Peyer's patch (tissue), 4 donors: ENCODE measurements at places on chromosomes 3 and 15.

- no peak for DNase-seq
Observed at GRCh38 chr3:18135060-18135814, 289.9 kb downstream of the SATB1 start.

DNA sequence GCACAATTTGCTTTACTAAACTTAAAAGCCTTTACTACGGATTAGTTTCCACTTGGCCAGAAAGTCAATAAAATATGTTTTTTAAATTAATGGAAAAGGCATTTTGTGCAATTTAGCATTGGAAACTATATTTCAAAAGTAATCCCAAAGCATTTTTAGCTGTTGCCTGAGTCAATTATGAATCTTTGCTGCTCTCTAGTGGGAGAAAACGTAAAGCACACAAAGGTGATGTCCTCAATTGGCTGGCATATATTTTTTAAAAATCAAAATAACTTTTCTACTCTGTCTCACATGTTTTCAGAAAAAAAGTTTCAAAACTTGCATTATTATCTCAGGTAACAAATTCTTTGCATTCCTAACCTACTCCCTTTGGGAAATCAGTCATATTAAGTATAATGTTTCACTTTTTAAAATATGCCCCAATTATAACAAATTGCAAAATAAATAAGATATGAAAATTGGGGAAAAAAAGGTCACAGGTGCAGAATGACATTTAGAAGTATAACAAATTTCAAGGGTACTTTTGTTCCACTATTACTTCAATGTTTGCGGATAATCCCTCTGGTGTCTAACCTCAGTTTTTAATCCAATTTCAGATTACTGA lies 47.2 kb upstream of the TEX55 start:
- no peak for DNase-seq

GRCh38 chr15:66947471-66947870 lies 117.9 kb upstream of the SMAD3 start:
- DNase-seq = no peak

GRCh38 chr15:98980899-98981228 lies 26.7 kb downstream of the PGPEP1L start:
- DNase-seq = no peak

DNA sequence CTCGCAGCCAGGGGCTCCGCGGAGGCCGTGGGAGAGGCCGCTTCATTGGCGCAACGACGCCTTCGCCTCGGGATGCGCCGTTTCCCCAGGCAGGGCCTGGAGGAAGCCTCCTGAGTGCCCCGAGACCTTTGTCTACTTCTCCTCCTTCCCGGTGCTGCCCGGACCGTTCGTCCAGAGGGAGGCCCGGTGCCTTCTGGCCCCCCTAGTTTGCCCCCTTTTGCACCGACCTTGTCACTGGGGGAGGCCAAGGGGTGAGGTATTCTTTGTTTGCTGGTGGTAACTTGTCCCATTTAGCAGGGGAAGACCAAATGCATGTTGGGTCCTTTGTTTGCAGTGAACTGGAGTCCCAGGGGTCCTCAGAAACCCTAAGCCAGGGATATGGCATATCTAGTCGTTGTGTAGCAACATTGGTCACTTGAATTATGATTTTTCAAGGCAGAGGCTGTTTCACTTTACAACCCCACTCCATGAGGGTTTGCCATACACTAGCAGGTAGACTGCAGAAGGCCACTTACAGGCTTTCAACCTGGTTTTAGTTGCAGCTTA lies 615 bp downstream of the DHX30 start:
- no peak for DNase-seq

DNA sequence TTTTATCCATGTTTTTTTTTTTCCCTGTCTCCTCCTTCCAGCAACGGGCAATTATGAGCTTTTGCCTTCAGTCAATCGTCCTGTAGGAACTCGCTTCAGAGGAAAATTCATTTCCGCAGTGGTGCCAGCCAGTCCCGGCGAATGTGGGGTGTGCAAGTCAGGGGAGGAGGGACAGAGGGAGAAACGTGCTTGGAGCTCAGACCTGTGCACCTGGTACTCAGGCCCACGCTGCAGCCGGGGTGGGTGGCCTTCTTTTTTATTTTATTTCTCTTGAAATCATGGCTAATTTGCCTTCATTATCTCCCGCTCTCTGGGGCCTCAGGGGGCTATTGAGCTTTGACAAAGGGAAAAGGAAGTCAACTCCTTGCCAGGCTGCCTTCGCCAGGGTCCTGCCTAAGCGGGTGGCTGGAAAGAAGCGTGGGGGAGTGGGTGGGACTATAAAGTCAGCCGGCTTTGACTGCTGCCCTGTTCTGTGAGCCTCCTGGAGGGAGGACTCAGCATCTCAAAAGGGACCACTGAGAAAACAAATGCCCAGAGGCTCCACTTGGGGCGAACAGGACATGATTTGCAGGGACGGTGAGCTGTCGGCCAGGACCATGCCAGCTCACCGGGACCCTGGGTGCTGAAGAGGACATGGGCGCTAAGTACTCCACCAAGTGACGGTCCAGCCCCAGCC lies 5.5 kb downstream of the GRIP2 start:
- DNase-seq = no peak

GRCh38 chr3:108130701-108131474 lies 40.1 kb upstream of the CD47 start:
- no peak for DNase-seq

GRCh38 chr3:125054449-125055329 lies 1.1 kb downstream of the HEG1 start:
- peak; percentile 50 for DNase-seq

DNA sequence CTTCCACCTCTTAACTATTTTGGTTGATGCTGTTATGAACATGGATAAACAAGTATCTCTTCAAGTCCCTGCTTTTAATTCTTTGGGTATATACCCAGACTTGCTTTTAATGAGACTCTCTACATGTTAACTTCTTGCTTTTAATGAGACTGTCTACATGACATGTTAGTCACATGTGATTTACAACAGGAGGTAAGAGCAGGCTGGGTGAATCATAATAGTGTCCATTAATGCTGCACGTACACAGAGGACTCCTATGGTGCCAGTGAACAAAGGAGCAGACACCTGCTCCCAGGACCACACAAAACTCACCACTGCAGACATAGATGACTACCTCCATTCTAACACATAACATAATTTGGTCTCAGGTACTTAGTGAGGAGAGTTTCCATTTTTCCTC lies 273.4 kb upstream of the NSMCE3 start:
- DNase-seq = no peak

DNA sequence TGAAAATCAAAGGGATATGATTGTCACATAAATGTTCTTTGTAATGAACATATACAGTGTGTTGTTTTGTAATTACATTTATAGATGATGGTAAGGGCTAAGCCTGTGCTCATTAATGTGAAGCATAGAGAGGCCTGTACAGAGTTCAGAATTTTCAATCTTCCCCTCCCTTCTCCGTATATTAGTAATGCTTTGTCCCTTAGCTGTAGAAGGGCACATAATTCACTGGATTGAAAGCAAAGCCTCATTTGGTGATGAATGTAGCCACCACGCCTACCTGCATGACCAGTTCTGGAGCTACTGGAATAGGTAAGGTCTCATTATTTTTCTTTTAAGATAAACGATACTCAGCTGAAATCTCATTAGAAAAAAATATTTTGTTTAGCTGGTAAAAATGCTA lies 130.2 kb downstream of the CDIN1 start:
- no peak for DNase-seq

DNA sequence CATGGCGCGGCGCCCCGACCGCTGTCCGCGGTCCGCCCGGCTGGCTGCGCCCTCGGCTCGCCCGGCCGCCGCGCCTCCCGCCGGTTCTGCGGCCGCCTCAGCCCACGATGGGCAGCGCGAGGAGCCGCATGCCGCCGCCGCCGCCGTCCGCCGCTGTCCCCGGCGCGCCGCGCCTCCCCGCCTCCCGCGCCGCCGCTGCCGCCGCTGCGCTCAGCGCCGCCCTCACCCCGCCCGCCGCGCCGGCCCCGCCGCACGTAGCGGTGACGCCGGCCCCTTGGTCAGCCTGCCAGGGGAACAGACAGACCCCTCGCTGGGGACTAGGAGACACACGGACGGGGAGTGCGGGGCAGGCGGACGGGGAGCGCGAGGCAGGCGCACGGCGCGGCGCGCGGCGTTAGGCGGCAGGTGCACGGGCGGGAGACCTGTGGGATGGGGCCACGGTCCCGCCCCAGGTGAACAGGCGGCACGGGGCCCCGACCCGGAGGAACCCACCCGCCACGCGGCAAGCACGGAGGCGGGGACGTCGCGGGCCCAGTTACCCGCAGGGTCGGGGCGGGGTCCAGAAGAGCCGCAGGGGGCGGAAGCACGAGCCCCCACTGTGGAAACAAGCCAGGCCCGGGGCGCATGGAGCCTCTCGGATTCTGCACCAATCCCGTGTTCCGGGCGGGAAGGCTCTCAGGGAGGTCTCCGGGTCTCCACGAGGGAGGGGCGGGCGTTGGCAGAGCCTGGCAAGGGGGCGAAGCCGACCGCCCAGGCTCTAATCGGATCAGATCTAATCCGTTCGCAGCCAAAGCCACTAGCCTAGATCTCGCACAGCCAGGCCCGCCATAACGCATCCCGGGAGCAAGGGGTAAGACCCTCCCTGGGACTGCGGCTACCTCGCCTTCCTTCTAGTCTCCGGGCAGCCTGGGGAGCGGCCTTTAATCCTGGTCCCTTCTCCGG lies at the start of gene CSPG5:
Gene CSPG5 (minus strand): TSS at position 175 of the 942 bp plus-strand sequence. CDS start 172 bp downstream, at position 3.
- no peak for DNase-seq

GRCh38 chr3:124504332-124505059 lies 225.8 kb upstream of the UMPS start:
- no peak for DNase-seq

DNA sequence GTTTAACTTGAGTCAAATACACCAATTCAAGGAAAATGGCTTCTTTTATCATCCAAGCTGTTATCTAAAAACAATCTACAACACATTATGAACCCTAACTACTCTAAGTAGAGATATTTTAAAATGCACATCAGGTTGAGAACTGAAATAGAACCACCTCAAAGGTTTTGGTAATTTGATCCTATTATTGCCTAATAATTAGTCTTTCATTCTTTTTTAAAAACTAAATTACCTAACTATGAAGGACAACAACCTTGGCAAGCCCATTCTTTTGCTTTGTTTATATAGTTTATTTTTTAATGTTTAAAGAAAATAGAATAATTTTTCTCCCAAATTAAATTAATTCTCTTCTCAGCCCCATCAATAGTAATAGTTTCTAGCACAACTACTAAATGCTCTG lies 61.1 kb upstream of the PPIB start:
- no peak for DNase-seq

DNA sequence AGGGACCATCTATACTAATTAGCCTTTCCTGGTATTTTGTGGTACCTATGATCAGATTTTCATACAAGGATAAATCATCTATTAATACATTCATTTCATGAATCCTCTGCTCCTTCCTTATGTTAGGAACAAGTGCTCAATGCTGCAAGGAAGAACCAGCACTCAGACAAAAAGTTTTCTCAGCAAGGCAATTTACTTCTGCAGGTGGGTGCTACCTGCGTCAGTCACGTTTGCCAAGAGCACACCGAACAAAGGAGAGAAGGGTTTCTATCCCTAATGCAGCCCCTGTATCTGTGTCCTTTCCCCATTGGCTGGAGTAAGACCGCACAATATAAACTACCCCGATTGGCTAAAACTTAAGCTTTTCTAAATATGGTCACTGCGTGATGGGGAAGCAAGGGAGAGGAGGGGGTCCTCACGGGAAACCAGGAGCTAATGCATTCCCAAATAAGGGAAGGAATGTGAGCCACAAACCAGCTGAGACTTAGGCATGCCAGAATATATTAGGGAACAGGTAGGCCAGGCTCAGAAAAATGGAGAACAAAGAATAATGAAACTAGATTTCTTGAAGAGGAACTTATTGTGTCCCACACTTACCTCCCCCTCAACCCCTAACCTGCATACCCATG lies 76.5 kb downstream of the AQR start:
- DNase-seq = no peak

DNA sequence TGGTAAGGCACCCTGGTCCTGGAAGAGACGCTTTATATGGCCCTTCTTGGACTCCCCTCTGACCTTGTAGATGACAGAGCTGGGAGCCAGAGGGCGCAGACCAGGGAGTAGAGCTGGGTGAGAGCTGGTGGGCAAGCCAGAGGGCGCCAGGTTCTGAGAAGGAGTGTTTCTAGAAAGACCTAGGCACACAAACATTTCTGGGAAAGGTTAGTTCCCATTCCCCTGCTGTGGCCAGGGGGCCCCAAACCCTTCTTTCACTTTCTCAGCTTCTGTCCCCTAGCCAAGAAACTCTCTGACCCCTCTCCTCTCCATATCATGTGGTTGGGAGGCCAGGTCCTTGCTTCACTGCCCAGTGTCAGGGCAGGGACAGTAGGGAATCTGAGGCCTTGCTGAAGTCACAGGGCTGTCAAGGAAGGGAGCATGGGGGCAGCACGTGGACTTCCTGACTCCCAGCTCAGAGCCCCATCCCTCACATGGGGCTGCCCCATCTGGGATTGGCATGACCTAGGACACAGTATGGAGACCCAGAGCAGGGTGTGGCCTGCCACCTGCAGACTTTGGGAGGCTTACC lies 3.6 kb downstream of the HEMK1 start:
- no peak for DNase-seq

DNA sequence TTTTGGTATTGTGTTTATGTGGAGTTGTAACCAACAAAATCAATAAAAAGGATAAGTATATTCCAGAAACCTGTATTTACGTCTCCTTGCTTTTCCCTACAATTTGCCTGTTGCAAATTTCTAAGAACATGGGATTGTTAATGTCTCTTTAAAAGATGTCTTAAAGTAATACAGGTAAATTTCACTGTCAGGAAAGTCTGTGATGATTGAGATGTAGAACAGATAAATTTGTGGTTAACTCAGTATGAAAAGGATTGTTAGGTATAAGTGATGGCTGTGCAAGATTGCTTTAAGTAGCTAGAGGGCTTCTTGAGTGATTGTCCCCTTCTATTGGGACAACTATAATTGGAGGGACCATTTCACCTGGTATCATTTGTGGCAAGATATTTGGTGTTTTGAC lies 6.8 kb downstream of the PTPRG start:
- DNase-seq = no peak

GRCh38 chr15:31263751-31264558 lies 62.7 kb upstream of the KLF13 start:
- DNase-seq = peak; percentile 84

DNA sequence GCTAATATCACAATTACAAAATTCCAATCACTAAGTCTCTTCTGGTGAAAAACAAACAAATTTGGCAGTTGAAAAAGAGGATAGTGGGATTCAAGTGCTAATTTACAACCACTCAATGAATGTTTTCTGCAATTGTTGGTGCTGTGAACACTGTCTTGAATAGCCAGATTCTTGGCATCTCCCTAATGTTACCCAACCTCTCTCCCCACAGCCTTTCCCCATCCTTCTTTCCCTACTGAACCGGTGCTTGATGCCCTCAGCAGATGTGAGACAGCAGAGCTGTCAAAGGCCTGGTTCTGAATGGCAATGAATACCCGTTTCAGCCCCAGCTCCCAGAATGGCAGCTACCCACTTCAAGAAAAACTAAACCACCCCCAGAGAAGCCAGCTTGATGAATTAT lies 22.5 kb upstream of the BHLHE40 start:
- DNase-seq = no peak

DNA sequence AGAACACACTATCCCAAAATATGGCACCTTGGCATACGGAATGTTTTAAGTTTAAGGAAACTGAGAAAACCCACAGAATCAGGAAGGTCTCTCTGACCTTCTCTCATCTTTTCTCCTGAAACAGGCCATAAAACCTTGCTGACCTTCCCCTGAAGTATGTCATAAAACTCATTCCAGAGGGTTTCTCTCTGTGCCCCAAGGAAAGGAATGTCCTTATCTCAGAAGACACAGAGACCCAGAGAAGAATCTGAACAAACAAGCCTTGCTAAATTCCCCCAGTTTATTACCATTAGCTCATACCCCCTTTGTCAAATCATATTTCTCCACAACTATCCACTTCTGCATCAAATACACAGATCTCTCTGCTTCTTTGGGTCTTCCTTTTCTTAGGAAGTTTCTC lies 603.1 kb downstream of the MCTP2 start:
- no peak for DNase-seq
